Thyroid gland (tissue), 4 donors: ENCODE measurements at places on chromosomes 16 and 17. TPM values are rescaled to one million over a fixed set of nuclear protein-coding genes. Genes with fewer than 3 reads are reported as not detected.

KRTAP3-2 gene
- total RNA-seq, result not detected

TPSB2 gene
- total RNA-seq, result not detected

SEZ6 gene
- not detected for total RNA-seq

EXOC3L1 gene
- 5.9 TPM for total RNA-seq

CD7 gene
- 2.5 TPM for total RNA-seq

RCVRN gene
- total RNA-seq, result not detected

DNA sequence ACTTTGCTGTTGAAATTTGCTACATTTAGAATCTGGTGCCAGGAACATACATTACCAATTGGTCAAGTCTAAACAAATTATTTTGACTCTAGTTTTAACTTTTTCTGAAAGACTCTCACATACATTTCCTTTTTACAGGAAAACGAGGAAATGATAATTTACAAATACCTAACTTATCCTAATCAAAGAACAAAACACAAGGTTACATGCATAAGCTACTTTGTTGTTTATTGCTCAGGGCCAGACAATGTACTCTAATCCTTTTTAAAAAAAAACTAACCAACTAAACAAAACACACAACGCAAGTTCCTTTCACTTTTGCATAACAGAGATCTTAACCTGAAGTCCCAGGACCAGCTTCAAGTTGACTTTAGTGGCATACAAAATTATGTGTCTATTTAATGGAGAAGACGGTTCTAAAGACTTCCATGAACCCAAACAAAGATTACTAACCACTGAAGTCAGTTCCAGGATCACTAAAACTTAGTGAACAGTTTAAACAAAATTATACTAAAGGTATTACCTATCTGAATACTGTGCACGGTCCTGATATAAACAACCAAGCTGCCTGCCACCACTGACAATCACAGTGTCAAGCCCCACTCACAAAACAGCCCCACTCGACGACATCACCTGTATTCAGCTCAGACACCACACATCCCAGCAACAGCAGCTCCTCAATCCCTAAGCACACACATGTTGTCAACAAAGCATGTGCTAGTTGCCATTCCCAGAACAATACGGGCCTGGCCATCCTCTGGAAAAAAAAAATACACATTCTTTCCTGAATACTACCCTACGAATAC is 1.9 kb downstream of the ZNF652 start:
- peak overlapping the region; percentile 57 for H3K4me3 ChIP-seq
- peak overlapping the region; percentile 33 for H3K27ac ChIP-seq
- peaks cover 38% of the 10 kb centered on the region for H3K4me1 ChIP-seq

- no peak overlapping the region for H3K4me3 ChIP-seq
- no peaks in the 10 kb centered on the region for H3K36me3 ChIP-seq
- no peak overlapping the region for H3K27ac ChIP-seq
- no peaks in the 10 kb centered on the region for H3K27me3 ChIP-seq
- H3K4me1 ChIP-seq, result no peaks in the 10 kb centered on the region
These were observed 262.6 kb downstream of the SLC39A11 start for GRCh38 chr17:72829883-72830282.

DNA sequence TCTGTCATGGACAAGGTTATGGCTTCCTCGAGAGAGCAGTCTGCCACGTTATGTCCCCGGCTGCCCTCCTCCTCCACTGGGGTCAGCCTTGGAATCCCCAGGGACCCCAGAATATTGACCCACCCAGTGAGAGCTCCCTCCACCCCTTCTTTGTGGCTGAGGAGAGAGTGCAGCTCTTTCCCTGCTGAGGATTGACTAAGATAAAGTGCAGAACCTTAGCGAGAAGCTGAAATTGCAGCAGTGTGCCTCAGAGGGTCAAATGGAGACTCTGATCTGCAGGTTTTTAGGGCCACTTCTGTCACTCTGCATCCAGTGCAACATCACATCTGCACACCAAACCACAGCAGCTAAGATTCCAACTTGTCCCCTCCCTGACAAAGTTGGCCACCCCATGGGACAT is 25.6 kb upstream of the PMFBP1 start:
- H3K4me3 ChIP-seq, result no peak overlapping the region
- H3K27ac ChIP-seq, result no peak overlapping the region
- no peaks in the 10 kb centered on the region for H3K36me3 ChIP-seq

DNA sequence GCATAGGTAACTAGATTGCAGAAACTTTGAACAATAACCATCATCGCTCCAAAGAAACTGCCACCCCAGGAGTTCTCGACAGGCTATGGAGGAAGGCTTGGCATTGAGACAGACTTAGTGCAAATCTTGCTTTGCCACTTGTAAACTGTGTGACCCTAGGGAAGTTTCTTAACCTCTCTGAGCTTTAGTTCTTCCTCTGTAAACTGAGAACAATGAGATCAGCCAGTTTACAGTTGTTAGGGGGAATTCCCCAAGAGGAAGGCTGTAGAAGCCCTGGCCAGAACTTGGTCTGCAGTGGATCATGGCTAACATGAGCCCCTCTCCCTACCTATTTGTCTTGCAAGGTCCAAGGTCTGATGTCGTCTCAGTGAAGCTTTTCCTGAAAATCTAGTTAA is 78.9 kb downstream of the NT5M start:
- DNase-seq, result no peak
- H3K27me3 ChIP-seq, result no peaks in the 10 kb centered on the region
- peaks cover 44% of the 10 kb centered on the region for H3K4me1 ChIP-seq
- no peak overlapping the region for H3K4me3 ChIP-seq
- no peaks in the 10 kb centered on the region for H3K36me3 ChIP-seq

GRCh38 chr16:89319886-89320781 is 102.6 kb downstream of the ZNF778 start:
- no peaks in the 10 kb centered on the region for H3K36me3 ChIP-seq
- H3K27me3 ChIP-seq, result no peaks in the 10 kb centered on the region
- peaks cover 41% of the 10 kb centered on the region for H3K4me1 ChIP-seq

DNA sequence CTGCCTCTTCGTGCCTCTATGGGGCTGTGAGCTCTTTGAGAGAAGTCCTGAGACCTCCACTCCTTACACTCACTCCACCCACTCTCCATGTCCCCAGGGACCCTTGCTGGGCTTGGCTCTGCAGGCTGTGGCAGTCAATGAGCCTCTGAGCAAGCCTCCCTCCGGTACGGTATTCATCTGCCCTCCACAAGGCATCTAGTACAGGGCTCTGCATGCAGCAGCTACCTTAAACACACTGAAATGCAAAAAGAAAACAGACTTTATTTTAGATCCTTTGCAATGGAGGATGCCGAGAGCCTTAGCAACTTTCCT is 38.9 kb upstream of the SMPD3 start:
- H3K27me3 ChIP-seq, result no peaks in the 10 kb centered on the region
- DNase-seq, result no peak
- no peak overlapping the region for H3K4me3 ChIP-seq
- H3K4me1 ChIP-seq, result peaks cover 38% of the 10 kb centered on the region

GRCh38 chr17:46771561-46772474 is 46.7 kb downstream of the WNT3 start:
- DNase-seq, result peak; percentile 52
- H3K36me3 ChIP-seq, result no peaks in the 10 kb centered on the region
- H3K4me1 ChIP-seq, result peaks cover 21% of the 10 kb centered on the region
- H3K27ac ChIP-seq, result no peak overlapping the region
- no peaks in the 10 kb centered on the region for H3K27me3 ChIP-seq
- no peak overlapping the region for H3K4me3 ChIP-seq

DNA sequence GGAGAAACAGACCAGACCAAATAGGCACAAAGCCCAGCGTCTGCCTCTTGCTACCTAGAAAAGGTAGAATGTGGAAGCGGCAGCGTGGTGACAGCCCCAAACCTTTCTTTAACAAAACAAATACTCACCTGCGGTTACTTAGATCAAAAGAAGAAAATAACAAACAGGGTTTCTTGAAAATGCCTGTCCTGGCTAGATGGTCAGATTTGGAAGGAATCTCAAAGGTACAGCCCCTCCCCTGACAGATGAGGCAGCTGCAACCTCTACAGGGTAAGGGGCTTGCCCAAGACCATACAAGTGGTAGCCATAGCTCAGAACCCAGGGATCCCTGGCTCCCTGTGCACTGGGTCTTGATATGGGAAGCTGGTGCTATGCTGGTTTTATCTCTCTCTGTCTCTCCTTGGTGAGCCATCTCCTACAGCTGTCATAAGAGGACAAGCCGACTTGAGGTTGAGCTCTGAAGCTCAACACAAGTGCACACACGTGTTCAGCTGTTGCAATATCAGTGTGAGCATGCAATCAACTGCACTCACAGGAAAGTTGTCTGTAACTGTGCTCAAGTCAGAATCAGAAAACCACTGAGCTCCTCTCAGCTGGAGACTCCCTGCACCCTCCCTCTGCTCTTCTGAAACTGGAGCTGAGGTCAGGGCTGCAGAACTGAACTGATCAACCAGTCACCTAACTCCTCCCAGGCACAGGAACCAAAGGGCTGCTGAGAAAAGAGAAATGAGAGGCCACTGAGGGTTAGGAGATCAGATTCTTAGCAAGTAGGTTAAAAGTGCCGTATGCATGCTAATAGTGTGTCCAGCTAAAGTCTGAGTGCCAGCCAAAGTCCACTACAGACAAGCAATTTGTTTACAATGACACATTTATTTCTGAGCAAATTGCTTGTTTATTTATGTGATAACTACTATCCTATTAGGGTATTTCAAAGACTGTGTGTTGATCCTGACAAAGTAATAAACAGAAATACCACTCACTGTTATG is 6.1 kb upstream of the RNF157 start:
- H3K4me3 ChIP-seq, result no peak overlapping the region
- no peaks in the 10 kb centered on the region for H3K27me3 ChIP-seq
- H3K4me1 ChIP-seq, result peaks cover 4% of the 10 kb centered on the region
- no peak overlapping the region for H3K27ac ChIP-seq
- no peak for DNase-seq
- H3K36me3 ChIP-seq, result no peaks in the 10 kb centered on the region

GRCh38 chr16:86625821-86626220 is 47.5 kb downstream of the FOXL1 start:
- no peaks in the 10 kb centered on the region for H3K36me3 ChIP-seq
- H3K4me3 ChIP-seq, result no peak overlapping the region
- H3K27ac ChIP-seq, result no peak overlapping the region
- no peaks in the 10 kb centered on the region for H3K4me1 ChIP-seq

DNA sequence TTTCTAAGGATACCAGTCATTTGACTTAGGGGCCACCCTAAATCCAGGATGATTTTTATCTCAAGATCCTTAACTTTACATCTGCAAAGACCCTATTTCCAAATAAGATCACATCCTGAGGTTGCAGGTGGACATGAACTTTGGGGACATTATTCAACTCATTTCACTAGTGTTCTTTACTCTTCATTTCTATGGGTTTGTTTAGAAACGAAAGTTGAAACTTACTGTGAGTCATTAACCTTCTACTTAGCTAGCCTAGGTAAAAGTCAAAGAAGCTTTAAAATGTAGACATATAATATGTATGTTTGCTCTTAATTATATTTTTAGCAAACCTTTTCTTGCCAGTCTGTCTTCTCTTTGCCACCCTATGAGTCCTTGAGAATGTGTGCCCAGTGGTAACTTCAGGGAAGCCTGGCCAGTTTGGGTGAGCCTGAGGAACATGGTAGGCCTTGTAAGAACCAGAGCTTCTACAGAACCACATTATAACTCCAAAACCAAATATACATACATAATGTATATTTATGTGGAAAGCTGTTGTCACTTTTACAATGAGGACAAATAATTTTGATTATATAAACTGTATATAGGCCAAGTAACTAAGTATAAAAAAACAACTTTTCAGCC is 38.4 kb downstream of the BPTF start:
- H3K4me3 ChIP-seq, result no peak overlapping the region
- H3K27ac ChIP-seq, result no peak overlapping the region
- H3K27me3 ChIP-seq, result no peaks in the 10 kb centered on the region
- H3K36me3 ChIP-seq, result no peaks in the 10 kb centered on the region
- no peak for DNase-seq

DNA sequence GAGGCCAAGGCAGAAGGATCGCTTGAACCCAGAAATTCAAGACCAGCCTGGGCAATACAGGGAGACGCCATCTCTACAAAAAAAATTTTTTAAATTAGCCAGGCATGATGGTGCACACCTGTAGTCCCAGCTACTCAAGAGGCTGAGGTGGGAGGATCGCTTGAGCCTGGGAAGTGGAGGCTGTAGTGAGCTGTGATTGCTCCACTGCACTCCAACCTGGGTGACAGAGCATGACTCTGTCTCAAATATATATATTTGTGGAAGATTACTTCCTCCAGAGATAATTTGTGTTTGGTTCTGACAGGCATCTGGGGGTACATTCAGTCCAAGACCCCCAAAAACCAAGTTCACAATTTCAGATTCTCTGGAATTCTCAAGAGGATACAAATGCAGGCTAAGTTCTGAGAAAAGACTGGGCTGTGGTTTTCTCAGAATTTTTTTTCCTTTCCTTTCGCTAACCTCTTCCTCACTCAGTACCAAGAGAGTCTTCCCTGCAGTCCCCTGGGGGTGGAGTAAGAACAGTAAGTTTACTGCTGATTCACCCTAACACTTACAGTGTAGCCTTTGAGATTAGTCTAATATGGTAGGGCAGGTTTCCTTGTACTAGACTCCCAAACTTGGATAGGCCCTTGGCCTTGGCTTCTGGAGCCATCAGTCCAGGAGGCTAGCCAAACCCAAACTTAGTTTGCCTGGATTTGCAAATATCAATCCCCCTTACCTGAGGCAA is 15.1 kb downstream of the GSDMB start:
- no peak for DNase-seq
- H3K4me1 ChIP-seq, result peaks cover 11% of the 10 kb centered on the region
- H3K36me3 ChIP-seq, result no peaks in the 10 kb centered on the region
- H3K27me3 ChIP-seq, result no peaks in the 10 kb centered on the region
- H3K4me3 ChIP-seq, result no peak overlapping the region

- H3K27ac ChIP-seq, result no peak overlapping the region
- peaks cover 17% of the 10 kb centered on the region for H3K36me3 ChIP-seq
- H3K4me1 ChIP-seq, result peaks cover 8% of the 10 kb centered on the region
These were observed 1.9 kb downstream of the NDUFAB1 start for GRCh38 chr16:23594186-23594585.

- H3K27ac ChIP-seq, result no peak overlapping the region
- no peaks in the 10 kb centered on the region for H3K36me3 ChIP-seq
- DNase-seq, result no peak
- H3K4me1 ChIP-seq, result no peaks in the 10 kb centered on the region
- H3K4me3 ChIP-seq, result no peak overlapping the region
These were observed 10.3 kb upstream of the RPL38 start for GRCh38 chr17:74192950-74193781.

DNA sequence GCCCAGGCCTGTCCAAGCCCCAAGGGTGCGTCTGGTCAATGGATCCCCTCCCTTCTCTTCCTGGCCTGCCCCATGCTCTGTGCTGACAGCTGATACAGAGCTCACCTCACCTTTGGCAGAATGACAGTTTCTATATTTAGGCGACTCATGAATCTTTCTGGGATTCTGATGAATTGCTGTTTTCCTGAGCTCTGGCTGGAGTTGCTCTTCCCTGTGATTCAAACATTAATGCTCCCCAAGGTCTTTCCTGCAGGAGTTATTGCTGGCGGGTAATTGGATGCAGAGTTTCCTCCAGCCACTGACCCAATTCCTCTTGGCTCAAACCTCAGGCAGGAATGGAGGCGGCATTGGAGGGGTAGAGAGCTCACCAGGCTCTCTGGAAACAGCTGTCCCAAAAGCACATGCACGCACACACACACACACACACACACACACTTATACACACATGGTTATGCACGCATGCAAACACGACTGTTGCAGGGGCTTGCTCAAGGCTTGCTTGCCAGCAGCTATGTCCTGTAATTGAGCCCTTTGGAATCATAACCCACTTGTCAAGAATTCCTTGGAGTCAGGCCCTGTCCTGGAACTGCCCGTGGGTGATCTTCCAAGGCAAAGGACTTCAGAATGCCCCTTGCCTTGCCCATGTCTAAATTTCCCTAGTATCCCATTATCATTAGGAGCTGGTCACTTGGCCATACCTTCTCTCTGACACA is 128.8 kb downstream of the ASIC2 start:
- H3K27ac ChIP-seq, result no peak overlapping the region
- H3K4me3 ChIP-seq, result no peak overlapping the region
- no peak for DNase-seq
- no peaks in the 10 kb centered on the region for H3K36me3 ChIP-seq

- H3K27ac ChIP-seq, result no peak overlapping the region
- peaks cover 10% of the 10 kb centered on the region for H3K27me3 ChIP-seq
- no peaks in the 10 kb centered on the region for H3K36me3 ChIP-seq
- DNase-seq, result no peak
These were observed 1.6 kb downstream of the ASIC2 start for GRCh38 chr17:33291248-33292200.
